ENCODE measurements at places on chromosomes 1 and 21.

GRCh38 chr1:111639602-111640198, 20.1 kb downstream of the RAP1A start:
- DNase-seq, result no peak

DNA sequence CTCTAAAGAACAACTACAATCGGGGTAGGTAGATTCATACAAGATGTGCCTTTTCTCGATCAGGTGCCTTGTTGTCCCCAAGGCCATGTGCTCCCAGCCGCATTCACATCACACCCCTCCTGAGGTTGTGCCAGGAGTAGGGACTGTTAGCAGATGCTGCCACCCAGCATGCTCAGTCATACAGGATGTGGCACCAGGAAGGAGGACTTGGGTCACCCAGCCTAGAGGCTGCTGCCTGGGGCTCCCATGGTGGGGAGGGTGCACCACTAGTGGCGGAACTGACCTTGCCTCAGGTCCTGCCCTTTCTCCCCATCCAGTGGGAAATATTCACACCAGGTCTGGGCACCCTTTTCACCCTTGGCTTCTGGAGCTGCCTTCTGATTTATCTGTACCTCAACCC, 8.3 kb downstream of the TEX35 start:
- no peak for DNase-seq

DNA sequence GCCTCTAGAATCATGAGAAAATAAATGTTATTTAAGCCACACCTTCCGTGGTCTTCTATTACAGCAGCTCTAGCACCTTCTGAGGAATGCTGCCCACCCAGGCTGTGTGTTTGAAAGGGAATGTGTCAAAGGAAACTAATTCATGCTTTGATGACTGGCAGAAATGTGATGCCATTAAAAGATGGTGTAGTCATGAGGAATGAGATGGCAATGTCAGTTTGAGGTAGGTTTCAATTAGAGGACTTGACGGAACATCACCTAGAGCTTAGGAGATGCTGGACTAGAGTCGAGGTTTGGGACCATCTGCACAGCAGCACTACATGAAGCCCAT, 10.6 kb downstream of the PDZK1 start:
- no peak for DNase-seq

- DNase-seq, result no peak
Observed at GRCh38 chr21:30329203-30329875, 8.2 kb downstream of the KRTAP27-1 start.

DNA sequence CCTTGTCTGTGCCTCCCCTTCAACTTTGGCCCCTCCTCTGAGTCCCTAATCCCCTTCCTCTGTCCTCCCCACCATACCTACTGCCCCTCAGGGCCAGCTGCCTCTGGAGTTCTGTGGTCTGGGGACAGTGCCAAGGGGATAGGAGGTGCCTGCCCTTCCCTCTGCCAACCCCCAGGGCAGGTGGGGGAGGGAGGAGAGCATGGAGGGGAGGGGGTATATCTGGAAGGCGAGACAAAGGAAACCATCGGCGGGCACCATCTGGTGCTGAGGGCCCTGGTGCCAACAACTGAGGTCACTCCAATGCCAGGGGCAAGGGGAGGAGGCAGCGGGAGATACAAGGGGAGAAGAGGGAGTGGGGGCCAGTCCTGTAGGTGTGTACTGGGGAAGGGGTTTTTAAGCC, 9.6 kb downstream of the RAB25 start:
- DNase-seq, result no peak

All from D721Med (cell line).